ENCODE measurements at places on chromosomes 7 and 10. TPM values are rescaled to one million over a fixed set of nuclear protein-coding genes. Genes with fewer than 3 reads are reported as not detected.
A peak's percentile ranks its signal among the peaks of the same experiment; 100 is the strongest.

Gene EFCAB10
- total RNA-seq = not detected

GRCh38 chr7:107694386-107694785 lies 33.8 kb downstream of the SLC26A4 start:
- no peak for DNase-seq

GRCh38 chr10:12377658-12378290 lies 28.4 kb downstream of the CAMK1D start:
- no peak for DNase-seq

DNA sequence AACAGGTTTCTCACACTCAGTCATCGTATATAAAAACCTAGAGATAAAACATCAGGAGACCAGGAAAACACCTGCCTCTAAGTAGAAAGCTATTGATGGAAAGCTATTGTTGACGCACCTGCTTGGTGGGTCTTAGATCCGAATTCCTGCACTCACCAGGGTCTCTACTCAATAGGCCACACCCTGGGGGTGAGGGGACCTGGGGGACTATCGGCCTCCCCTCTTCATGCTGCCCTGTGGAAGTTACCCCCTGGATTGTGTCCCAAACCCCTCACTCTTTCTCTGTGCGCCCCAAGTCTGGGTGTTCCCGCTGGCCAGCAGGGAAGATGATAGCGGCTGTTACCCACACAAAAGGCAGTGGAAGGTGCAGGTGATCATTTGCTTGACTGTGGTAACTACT lies 313.0 kb downstream of the WDR37 start:
- DNase-seq = no peak

Gene NUTM2B
- not detected for total RNA-seq

GRCh38 chr10:11074536-11075267 lies 57.0 kb downstream of the CELF2 start:
- DNase-seq = no peak

DNA sequence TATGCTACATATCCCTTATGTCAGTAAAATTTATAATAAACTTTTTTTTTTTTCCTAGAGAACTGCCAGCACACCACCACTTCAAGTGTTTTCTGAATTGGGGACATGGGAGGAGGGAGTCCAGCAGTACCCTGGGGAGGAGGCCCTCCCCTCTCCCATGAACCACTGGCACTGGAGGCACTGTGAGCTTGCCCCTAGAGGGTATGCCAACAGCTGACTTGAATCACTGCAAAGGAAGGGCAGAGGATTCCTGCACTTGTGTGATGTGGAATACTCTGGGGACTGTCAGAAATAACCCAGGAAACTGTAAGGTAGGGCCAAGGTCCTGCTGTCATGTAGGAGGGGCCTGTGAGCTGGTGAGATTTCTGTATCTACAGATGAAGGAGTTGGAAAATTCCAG lies 8.5 kb upstream of the ARMS2 start:
- DNase-seq = no peak

GRCh38 chr10:120503689-120504088 lies 46.7 kb downstream of the PLPP4 start:
- DNase-seq = no peak

DNA sequence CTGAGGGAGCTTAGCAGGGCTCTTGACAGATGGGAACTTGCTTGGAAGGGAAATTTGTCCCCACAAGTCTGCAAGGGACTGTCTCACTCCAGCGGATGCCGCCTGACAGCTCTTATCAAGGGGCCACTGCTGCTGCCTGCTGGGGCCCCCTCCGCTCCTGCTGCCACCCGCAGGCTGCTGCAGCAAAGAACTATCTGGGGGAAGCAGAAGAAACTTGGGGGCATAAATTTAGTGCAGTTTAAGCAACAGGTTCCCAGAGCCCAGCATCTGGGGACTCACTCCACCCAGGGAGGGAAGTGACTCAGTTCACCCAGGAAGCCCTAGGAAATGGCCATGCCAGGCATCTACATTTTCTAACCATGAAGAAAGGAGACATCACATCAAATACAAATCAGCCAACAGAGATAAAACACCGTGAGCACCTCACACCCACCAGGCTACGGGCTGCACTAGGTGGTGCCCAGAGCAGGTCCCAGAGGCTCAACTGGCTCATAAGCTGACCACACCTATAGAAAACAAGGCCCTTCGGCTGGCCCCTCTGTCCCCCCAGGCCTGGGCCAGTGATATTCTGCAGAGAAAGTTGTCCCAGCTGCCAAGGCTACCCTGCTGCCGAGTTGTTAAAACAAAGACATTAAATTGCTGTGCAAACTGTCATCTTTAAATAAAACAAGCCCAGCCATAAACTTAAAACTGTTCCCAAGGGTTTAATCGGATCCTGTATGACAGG lies 3.7 kb downstream of the RGS10 start:
- no peak for DNase-seq

DNA sequence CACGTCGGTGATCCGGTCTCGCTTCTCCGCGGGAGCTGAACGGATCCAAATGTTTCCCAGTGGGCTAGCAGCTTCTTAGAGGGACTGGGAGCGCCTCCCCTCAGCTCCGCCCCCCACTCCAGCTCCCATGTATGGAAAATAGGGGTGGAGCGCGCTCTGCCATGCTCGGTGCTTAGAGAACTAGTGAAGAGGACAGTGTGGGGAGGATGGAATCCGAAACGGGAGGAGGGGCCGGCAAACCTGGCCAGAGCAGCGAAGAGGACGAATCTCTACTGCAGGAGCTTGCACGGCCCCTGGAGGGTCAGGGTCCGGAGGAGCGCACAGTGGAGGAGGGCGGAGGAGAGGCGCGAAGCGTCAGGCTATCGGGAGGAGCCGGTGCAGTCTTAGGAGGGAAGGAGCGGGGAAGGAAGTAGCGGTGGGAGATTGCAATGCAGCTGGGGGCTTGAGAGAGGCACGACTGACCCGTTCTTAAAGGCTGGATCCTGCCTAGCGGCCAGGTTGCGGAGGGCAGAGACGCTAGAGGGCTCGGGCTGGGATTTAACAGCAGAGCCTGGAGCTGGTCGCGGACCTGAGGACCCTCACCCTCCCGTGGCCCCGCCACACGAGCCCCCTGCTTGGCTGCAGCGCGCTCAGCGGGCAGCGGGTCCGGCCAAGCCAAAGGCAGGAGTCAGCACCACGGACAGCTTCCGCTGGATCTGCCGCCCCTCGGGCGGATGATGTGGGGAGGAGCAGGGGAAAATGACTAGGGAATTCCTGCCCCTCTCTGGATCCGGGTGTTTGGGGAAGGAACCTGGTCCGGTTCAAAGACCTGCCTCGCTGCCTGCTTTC lies at the start of gene PRLHR:
TSS of gene PRLHR (minus strand) at position 51 of the 828 bp plus-strand sequence. CDS start 404 bp downstream, outside the sequence.
- no peak for DNase-seq

- DNase-seq = no peak
These were observed 80.3 kb downstream of the FOXL3 start for GRCh38 chr7:370259-370625.

DNA sequence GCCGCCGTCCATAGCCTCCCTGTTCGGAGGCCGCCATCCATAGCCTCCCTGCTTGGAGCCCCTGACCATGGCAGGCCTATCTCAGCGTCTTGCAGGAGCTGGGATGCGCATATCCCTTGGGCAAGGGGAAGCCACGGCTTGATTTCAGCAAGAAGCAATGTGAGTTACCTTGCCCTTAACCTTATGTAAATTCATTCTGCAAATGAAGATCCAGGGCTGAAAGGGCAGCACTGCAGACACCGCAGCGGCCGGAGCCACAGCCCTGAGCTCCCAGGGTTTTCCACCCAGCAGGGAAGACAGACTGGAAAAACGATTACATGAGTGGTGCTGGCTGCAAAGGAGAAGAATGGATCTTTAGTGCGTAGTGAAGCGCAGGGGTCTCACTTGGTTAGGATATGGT lies 95.8 kb downstream of the SEC61G start:
- DNase-seq = no peak

DNA sequence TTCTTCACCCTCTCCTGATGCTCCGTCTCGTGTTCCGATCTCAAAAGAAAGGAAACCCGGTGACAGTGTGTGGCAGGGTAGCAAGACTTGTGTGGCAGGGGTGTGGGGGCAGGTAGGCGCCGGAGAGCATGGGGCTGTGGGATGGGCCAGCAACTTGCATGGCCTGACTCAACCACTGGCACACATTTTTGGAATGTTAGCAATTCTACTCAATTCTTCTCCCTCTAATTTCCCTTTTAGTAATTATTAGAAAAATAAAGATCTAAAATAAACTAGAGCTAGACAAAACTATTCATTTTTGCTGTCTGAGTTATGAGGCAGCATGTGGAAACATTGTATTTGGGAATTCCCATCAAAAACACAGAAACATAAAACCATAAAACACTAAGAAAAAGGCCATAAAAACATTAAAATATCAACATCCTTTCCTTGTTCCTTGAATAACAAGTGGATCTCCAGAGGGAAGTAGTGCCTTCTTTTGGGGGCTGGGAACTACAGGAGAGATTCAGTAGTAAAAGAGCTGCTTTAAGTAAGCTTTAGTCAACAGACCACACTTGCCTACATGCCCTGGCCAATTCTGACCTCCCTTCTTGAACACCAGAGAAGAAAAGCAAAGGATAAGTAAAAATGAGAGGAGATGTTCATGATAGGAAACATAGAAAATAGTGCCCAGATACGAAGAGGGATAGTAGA lies 21.8 kb downstream of the SEMA3C start:
- no peak for DNase-seq

GRCh38 chr7:45155357-45155900 lies 2.2 kb upstream of the RAMP3 start:
- no peak for DNase-seq

DNA sequence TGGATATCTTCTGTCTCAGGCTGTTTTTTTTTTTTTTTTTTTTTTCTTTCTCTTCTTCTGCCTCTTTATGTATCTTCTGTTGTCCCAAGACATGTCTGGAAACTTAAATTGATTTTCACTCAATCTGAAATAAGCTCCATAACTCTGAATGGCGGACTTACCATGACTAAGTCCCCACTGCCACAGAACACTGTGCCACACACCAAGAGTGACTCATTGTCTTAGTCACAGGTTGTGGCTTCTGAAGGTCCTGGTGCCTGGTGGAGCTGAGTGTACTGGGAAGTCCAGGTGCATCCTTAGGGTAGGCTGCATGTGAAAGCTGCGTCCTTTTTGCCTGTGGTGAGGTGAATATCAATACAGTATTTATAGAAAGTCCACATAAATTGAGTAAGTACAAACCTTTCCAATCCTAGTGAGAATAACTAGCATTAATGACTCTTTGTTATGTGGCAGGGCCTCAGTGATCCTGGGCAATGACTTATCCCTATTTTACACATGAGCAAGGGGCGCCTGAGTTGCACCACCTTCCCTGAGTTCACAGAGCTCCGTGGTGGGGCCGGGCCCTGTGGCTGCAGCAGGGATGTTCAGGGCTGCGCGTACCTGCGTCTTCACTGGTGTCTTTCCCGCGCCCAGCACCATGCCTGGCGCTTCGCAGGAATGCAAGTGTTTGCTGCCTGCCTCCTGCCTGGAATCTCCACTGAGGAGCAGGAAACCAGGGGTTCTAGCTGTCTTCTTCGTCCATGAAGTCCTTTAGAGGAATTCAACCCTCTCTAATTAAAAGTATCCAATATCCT lies 4.3 kb downstream of the PFKP start:
- DNase-seq = peak; percentile 96

- DNase-seq = peak; percentile 4
These were observed at the start of gene MACROH2A2 for GRCh38 chr10:70052462-70053217. TSS of gene MACROH2A2 (plus strand) at chr10:70052846. CDS start at chr10:70075659, 22,813 bp downstream.

DNA sequence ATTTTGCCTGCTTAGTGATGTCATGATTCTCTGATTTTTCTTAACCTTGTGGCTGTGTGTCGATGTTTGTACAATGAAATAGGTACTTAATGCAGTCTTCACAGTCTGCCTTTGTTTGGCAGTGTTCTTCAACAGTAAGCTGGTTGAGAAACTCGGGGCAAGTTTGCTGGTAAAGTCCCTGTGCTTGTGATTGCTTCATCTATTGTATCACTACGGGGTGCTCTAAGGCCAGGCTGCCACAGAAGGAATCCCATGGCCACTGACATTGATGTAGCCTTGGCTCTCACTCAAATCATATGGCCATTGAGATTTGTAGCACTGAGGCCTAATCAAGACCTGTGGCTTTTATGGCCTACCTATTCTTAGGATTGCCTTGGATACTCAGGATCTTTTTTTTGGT lies 33.5 kb upstream of the PRSS37 start:
- DNase-seq = no peak

Gene ENTPD1
- total RNA-seq = not detected

GRCh38 chr7:14191686-14192098 lies 202.2 kb upstream of the ETV1 start:
- peak; percentile 74 for DNase-seq

GRCh38 chr7:27247452-27248426 lies 5.1 kb downstream of the EVX1 start:
- DNase-seq = no peak

DNA sequence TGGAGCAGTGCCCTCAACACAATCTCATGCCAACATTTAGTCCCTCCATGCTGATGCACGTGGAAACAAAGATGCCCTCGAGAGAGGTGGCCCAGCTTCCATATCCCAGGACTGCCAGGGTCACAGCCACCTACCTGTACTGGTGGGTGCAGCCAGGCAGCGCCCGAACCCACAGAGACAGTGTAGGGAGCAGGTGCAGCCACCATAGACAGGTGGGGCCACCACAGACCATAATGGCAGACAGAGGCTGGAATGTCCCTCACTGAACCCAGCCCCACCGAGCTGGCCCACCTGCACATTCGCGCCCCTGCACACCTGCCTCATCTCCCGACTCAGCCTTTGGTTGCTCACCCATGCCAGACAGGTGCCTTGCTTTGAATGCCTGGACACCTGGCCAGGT lies 18.3 kb upstream of the CPXM2 start:
- DNase-seq = no peak

GRCh38 chr7:95026421-95027072 lies 119.2 kb downstream of the PPP1R9A start:
- no peak for DNase-seq

- DNase-seq = peak; percentile 80
These were observed 27.7 kb downstream of the BTBD16 start for GRCh38 chr10:122298598-122299301.

DNA sequence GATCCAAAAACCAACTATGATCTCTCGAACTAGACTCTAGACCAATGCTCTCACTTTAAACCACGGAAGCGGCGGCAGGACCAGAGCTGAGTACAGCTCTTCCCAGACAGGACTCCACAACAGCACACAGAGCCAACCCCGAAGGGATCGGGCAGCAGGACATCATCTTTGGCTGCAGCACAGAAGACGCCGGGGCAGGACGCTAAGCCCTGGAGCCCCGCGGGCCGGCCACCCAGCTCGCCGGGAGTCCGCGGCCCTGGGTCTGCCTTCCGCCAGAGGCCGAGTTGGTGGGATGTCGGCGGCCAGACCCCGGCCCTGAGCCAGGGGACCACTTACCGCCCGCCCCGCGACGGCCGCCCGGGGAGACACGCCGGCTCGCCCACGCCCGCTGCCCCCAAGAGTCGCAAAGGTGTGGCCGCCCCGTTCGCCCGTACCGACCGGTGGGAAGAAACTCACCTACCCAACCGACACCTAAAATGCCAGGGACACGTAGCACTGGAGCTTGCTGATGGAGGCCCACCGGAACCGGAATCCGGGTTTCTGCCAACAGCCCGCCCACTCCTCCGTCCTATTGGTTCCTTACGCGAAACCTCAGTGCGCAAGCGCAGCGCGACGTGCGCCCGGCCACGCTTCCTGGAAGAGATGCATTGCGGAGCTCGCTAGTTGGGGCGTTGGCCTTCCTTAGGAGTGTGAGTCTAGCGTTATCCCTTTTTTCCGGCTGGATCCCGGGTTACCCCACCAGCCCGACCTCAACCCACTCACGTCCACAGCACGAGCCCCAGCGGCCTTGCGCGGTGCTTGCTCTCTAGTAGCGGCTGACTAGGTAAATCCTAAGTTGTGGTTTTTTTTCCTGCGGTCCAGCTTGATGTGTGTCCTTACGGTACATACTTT lies at the start of gene SEC61G:
TSS of gene SEC61G (minus strand) at position 510 of the 891 bp plus-strand sequence. CDS start 1,623 bp downstream, outside the sequence.
- DNase-seq = peak; percentile 95
